ENCODE measurements at places on chromosomes 11 and 22.

- peak; percentile 50 for DNase-seq
Observed at GRCh38 chr11:112797648-112798293, 163.4 kb upstream of the NCAM1 start.

GRCh38 chr11:40763046-40763445 is 696.4 kb downstream of the LRRC4C start:
- no peak for DNase-seq

DNA sequence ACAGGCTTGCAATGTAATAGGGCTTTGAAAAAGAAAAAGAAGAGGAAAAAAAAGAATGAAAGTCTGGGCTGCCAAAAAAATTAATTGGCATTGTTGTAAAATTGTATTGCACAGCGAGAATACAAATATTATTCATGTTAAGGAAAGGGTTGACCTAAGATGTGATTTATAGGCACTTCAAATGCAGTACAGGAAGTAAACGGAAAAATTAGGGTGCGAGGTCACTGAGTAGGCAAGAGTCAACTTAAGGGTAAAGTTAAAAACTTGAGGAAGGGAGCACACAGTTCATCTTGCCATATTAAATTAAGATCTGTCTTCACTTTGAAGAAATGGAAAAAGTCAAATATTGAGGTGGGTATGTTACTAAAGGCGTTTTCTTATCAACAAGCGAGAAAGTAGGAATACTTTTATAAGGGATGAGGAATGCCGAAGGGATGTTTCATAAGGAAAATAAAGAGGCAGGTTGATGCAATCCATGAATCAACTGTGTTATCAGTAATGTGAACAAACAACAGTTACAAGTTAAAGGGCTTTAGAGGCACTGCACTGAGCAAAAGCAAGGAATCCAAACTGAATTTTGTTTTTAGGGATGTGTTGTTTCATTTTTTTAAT is 123.0 kb downstream of the WT1 start:
- DNase-seq: no peak

DNA sequence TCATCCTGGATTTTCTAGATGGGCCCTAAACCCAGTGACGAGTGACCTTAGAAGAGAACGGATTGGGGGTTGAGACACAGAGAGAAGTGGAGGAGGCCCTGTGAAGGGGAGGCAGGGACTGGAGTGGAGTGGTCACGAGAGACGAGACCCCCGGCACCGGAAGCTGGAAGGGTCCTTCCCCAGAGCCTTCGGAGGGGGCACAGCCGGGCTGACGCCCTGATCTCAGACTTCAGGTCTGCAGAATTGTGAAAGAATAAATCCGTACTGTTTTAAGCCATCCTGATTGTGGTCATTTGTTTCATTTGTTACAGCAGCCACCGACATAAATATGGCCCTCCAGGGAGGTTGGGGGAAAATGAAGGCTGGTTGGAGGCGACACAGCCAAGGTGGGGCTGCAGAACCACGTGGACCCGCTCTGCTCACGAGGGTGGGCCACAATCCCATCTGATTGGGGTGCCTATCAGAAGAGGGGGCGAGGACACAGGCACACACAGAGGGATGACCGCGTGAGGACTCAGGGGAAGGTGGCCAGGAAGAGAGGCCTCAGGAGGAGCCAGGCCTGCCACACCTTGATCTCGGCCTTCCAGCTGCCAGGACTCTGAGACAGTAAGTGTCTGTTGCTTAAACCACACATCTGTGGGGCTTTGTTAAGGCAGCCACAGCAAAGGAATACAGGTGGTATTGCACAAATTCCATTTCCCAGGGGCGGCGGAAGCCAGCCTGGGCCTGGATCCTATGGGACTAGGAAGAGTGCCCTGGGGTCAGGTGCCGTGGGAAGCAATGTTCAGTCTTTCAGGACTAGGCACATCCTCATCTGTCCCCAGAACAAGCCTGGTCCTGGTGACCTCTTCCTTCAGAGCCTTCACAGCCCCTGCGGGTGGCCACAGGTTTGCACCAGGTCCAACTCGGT is 73.3 kb upstream of the SHANK2 start:
- DNase-seq: no peak

DNA sequence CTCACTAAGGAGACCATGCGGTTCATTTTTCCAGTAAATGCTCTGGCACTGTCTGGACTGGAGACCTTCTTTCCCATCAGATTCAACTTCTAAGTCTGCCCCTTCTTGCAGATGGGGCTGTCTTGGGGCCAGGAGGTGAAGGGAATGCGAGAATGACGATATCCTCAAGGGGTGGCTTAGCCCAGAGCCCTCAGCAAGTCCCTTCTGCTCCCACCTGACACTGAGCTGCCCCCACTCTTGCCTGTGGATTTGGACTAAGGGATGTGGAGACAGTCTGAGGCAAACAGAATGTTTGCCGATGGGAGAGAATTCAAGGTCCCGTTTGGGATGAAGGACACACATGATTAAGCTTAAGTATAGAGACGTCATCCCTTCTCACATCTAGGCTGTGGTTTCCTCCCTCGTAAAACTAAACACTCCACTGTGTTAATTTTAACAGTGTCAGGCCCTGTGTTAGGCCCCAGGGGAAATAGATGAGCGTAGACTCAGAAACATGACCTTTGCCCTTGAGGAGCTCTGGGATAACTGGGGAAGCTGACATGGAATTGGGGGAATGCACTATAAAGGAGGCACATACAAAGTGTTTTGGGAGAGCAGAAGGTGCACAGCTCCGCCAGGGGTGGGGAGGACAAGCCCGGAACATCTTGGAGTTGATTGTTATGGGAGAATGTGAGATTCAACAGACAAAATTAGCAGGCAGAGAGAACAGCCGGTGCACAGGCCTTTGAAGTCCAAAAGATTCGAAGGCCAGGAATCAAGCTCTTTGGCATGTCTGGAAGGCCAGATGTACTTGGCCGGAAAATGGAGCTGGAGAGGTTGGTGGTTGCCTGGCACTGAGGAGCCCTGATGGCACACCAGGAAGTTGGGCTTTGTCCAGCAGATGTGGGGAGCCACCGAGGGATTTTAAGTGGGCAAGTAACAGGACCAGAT is 71.6 kb downstream of the ST3GAL4 start:
- no peak for DNase-seq

GRCh38 chr22:33105501-33105911 is 47.3 kb upstream of the SYN3 start:
- no peak for DNase-seq

- peak; percentile 35 for DNase-seq
Observed at GRCh38 chr11:13008625-13009475, at the start of gene RASSF10. Gene RASSF10, plus strand, starts transcription at chr11:13009316. Its CDS starts 261 bp downstream, at chr11:13009577.

DNA sequence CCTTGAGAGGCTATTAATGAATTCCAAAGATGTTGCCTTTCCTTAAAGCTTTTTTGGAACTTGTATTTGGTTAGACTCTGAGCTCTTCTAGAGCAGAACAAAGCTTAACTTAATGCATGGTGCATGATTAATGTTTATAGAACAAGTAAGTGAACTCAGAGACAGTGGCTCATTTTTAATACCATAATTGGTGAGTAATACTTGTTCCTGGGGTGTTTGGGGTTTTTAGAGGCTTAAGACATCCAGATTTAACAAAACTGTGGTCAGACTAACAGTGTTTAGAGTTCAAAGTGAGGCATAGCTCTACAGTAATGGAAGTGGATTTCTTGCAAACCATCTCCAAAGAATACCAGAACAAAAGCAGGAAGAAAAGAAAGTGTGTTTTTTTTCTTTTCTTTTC is 73.7 kb upstream of the CTSC start:
- no peak for DNase-seq

GRCh38 chr11:134579724-134580609 is 167.9 kb upstream of the B3GAT1 start:
- DNase-seq: no peak

DNA sequence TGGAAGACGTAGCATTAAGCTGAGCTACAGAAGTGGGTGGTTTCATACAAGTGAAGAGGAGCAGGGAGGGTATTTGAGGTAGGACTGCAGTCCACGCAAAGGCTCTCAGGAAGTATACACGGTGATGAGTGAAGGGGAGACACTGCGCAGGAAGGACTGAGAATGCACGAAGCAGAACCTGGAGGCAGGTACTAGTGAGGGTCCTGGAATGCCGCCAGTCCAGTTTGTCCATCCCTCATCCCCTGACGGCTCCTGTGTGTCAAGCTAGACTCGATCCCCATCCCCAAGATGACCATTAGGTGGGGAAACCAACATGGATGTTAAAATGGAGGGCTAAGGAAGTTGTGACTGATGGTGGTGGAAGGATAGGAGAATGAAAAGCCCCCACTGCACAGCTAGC is 23.8 kb downstream of the ART5 start:
- DNase-seq: no peak

DNA sequence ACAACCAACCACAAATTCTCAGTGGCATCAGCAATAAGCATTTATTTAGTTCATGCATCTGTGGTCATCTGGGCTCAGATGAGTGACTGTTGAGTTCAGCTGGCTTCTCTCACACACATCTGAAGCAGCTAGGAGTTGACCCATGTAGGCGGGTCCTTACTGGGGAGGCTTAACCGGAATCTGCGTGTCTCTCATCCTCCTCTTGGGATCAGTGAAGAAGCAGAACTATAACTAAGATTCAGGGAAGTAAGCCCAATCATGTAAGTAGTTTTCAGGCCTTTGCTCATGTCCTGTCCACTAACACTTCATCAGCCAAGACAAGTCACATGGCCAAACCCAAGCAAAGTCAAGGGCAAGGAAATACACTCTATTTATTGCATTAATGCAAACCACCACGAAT is 236.2 kb downstream of the C11orf87 start:
- no peak for DNase-seq

GRCh38 chr22:35921777-35922176 is 106.8 kb downstream of the RBFOX2 start:
- peak; percentile 66 for DNase-seq

DNA sequence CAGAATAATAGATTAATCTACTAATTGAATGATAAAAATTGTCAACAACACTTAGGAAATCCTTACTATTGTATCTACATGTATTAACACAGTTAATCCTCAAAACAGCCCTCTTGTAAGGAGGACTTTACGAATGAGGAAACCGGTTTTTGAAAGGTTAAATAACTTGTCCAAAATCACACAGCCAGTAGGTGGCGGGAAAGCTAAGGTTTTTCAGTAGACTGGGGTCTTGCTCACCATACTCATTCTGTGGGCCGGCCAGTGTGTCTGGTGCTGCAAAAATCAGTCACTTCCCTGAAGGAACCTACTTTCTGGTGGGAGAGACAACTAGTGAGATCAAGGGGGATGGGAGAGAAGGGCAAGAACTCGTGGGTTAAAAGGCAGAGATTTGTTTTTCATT is 3.8 kb downstream of the DCPS start:
- DNase-seq: peak; percentile 42

DNA sequence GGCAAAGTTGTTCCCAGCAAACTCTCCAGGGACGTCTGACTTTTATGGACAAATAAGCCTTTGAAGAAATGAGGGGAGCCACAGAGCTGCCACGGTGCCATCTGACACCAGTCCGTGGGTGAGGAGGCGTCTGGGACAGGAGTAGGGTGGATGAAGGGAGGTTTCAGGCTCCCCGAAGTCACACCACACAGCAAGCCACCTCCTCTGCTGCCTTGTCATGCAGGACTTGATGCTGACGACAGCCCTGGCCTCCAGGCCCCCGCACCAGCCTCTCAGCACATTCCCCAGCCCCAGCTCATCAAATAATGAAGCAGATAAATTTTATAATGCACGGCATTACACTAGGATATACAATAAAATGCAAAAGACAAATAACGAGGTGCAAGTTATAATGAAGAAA is 156.5 kb downstream of the CEP164 start:
- no peak for DNase-seq

- DNase-seq: no peak
Observed at GRCh38 chr11:130668751-130669150, 220.3 kb downstream of the ADAMTS15 start.

DNA sequence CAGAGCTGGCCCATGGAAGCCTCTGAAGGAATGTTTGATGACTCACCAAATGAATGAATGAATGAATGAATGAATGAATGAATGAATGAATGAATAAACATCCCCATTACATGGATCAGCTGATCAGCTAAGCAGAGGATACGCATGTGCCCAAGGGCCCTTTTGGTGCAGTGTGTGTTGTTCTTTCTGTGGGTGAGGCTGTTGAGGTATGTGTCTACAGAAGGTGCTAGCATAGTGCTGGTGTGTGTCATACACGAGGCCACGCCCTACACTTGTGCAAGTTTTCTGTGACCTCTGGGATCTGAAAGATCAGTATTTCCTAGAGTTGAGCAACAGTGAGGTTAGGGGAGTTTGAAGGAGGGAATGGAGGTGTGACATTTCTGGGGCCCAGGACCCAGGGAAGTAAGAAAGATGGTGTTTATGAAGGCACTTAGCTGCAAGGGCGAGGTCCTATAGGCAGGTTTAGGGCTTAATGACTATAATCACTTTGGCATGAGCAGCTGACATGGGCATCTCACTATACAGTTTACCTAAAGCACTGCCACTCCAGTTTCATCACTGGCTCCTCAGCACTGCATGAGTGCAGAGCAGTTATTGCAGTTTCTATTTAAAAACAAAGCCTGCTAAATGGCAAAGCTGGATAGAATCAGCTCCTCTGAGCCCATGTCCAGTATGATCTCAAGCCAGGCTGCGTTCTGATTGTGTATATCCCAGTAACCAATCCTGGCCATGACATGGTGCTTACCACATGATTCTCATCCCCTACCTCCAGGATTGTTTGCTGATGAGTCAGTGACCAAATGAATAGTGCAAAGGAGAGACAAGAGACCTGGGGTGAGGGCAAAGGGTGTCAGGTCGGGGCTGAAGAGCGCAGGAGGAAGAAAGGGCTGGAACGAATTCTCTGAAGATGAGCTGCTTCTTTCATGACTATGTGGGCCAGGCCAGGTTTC is 36.4 kb upstream of the E2F8 start:
- DNase-seq: no peak

- DNase-seq: no peak
Observed at GRCh38 chr11:13324141-13324540, 46.6 kb downstream of the BMAL1 start.

- no peak for DNase-seq
Observed at GRCh38 chr11:128765571-128766549, 72.0 kb downstream of the FLI1 start.

DNA sequence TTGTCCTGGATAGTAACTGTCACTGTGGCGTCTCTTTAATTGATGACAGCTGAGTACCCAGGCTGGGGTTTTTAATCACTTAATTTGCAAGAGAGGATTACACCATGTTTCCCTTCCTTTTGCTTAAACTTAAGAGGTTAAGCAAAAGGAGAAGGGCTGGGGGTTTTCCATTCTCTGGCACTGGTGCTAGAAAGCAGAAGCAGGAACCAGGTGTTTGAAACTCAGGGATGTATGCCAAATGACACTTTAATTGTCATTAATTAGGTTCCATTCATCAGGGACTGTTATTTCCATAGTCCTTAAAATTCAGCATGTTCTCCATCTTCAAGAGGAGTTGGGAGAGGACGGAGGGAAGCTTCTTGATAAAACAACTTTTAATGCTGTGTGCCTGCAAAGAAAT is 746.2 kb downstream of the NELL1 start:
- no peak for DNase-seq

GRCh38 chr22:30785527-30785926 is 90.9 kb downstream of the OSBP2 start:
- DNase-seq: no peak

All from activated CD4-positive, alpha-beta T cell treated with anti-CD3 and anti-CD28 coated beads, Interleukin-10, Interleukin-2, amounts not matched to agents 100 ng/mL and 50 ng/mL, durations not matched to agents 16 hours and 8 hours (primary cell).